ENCODE measurements at places on chromosomes 12 and 14. TPM values are rescaled to one million over a fixed set of nuclear protein-coding genes. Genes with fewer than 3 reads are reported as not detected.

Gene FITM1
- total RNA-seq: 0.44 TPM

Gene DCAF5
- total RNA-seq: 18.0 TPM

Gene CCNT1
- total RNA-seq: 26.3 TPM

Gene PPP1R1A
- not detected for total RNA-seq

Gene ZNF891
- total RNA-seq: 1.7 TPM

Gene DEPDC4
- total RNA-seq: 3.9 TPM

Gene CFAP54
- 3.1 TPM for total RNA-seq

Gene SPIC
- not detected for total RNA-seq

Gene DAO
- not detected for total RNA-seq

Gene KLRK1
- total RNA-seq: 0.29 TPM

Gene RBP5
- 0.33 TPM for total RNA-seq

Gene TAS2R7
- total RNA-seq: not detected

Gene CCDC175
- total RNA-seq: not detected

Gene GYS2
- total RNA-seq: not detected

Gene GPR65
- total RNA-seq: under 0.01 TPM

Gene CAPZA3
- total RNA-seq: not detected

Gene STON2
- 46.1 TPM for total RNA-seq

Gene KLRC3
- total RNA-seq: not detected

Gene PDE3A
- 2.6 TPM for total RNA-seq

Gene FAM186B
- 0.99 TPM for total RNA-seq

Gene DNAI7
- total RNA-seq: 0.17 TPM

Gene RTL1
- total RNA-seq: not detected

Gene HHIPL1
- total RNA-seq: 9.3 TPM

Gene PRKD1
- total RNA-seq: 11.7 TPM

Gene CCER1
- total RNA-seq: not detected

Gene LMNTD1
- 0.44 TPM for total RNA-seq

Gene AMHR2
- total RNA-seq: not detected

Gene LGR5
- not detected for total RNA-seq

Gene MYO1H
- not detected for total RNA-seq

Gene MMP17
- total RNA-seq: 11.2 TPM

Gene PDE6H
- total RNA-seq: not detected

Gene CDK17
- 64.2 TPM for total RNA-seq

Gene TIGAR
- total RNA-seq: 7.4 TPM

Gene POTEM
- total RNA-seq: not detected

Gene NFE2
- 1.2 TPM for total RNA-seq

Gene DCAF4
- total RNA-seq: 9.3 TPM

Gene CLBA1
- 9.8 TPM for total RNA-seq

Gene GLT1D1
- not detected for total RNA-seq

Gene CLEC2B
- 19.3 TPM for total RNA-seq

Gene SPTSSA
- total RNA-seq: 30.8 TPM

Gene PMCH
- not detected for total RNA-seq

Gene KRT79
- not detected for total RNA-seq

Gene KRT1
- not detected for total RNA-seq

Gene OTX2
- total RNA-seq: not detected

Gene DDHD1
- total RNA-seq: 27.3 TPM

Gene TEX52
- total RNA-seq: not detected

Gene NUAK1
- 3.2 TPM for total RNA-seq

Gene CNTN1
- total RNA-seq: 3.0 TPM

Gene ADAMTS20
- total RNA-seq: not detected

Gene CARMIL3
- 0.33 TPM for total RNA-seq

Measured in smooth muscle cell of trachea (primary cell).